ENCODE measurements at places on chromosomes 6 and 20. TPM values are rescaled to one million over a fixed set of nuclear protein-coding genes. Genes with fewer than 3 reads are reported as not detected.

DNA sequence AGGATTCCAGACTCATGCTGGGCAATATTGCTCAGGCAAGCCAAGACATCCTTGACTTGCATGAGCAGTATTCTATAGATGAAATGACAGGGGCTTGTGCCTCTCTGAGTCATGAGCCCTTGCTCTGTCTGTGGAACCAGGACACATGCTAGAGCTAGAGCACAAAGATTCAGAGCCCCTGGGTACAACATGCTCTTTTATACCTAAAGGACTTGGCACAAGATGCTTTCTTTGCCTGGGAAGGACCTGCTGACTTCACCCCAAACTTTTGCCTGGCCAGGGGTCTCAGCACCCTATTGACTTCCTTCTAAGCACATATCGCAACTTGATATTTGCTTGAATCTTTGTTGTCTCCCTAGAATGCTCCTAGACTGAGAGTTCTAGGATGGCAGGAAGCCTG, 27.4 kb downstream of the TGM6 start:
- no peak for DNase-seq

DNA sequence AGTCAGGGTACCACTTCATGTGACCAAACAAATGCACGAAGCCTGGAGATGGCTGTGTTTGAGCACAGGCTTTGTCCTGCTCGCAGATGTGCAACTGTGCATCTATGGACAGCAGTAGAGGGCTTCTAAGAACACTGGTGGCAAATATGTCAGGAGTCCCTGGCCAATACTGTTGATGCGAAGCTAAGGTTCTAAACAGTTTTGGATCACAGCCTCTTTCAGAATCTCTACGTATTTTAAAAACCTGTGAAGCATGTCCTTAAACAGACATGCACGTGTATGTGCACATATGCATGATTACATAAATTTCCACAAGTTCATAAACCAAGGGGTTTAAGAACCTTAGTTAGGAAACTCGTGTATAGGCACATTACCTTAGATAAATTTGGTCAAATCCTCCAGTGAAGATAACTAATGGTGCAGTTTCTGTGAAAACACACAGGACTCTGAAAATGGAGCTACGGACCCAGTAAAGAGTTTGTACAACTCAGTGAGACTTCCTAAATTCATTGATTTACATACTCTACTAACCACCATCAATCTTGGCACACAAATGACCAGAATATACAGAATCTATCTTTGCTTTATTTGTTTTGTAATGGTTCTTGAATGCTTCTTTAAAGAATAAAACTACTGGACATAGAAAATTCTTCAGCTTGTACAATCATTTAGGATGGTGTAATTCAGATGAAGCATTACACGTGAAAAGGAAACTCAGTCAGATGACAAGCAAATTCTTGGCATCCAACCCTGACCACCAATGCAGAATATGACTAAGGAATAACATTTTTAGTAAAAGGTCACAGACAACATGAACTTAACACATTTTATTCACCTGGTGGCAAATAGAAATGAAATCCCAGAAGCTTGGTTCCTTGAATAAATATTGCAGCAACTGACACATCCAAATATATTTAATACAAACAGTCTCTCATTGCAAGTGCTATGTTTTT, 27.4 kb downstream of the KCNQ5 start:
- peak; percentile 85 for DNase-seq

DNA sequence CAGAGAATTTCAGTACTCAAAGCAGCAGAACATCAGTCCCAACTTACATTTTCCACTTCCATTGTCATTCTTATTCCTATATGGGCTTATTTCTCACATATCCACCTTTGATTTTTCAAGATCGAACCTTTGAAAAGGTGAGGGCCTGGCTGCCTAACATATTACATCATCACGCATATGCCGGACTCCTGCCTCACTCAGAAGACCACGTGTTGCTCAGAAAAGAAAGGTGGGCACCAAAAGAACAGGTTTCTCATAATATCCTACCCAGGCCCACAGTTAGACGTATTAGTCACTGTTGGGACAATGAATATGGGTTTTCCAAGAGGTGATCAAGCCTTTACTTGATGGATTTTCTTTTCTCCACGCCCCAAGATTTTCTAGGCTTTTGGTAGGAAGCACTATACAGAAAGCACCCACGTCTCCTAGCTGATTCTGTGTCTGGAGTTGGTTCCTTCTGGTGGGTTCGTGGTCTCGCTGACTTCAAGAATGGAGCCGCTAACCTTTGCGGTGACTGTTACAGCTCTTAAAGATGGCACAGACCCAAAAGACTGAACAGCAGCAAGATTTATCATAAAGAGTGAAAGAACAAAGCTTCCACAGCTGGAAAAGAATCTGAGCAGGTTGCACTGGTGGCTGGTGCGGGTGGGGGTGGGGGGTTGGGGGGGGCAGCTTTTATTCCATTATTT, 168.9 kb downstream of the ATXN1 start:
- no peak for DNase-seq

GRCh38 chr6:155582016-155582991, 126.7 kb upstream of the NOX3 start:
- DNase-seq = no peak

DNA sequence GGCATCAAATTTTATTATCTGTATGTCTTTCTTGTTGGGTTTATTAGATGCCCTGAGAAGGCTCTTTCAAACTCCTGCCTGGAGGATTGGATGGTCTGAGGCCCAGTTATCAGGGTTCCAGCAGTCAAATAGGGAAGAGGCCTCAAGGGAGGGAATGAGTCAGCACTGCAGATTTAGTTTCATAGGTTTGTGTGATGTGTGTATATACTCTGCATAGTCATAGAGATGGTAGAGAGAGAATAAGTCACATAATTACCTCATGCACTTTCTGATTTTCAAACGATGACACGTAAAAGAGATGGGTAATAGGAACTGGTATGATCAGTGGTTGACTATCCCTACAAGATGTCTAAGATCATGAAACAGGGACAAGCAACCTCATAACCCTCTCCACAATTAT, 82.1 kb downstream of the ADAT2 start:
- DNase-seq = peak; percentile 77

Gene POFUT1
- total RNA-seq = 34.2 TPM

- no peak for DNase-seq
These were observed 125.3 kb downstream of the REV3L start for GRCh38 chr6:111357705-111358104.

DNA sequence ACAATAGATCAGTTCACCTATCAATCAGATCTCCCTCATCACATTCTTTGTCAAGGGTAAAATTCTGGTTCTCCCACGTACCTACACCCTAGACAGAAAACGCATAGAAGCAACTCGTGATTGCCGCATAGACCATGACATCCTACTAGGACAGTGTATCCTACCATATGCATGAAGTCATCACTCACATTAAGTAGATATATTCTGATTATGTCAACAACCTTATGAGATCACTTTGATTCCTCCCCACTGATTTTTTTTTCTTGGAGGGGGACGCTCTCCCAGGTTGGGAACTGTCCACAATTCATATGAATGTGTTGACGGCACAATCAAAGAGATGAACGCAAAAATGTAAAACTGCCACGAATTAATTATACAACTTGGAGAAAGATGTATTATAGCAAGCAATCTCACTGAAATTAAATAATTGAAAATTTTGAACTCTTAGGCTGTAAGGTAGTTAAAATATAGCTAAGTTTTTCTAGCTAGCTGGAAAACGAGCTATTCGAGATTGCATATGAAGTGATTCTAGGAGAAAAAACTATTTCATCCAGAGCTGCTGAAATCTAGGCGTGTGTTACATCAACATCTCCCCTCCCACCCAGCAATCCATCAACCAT, 82.5 kb upstream of the CCDC28A start:
- no peak for DNase-seq

- DNase-seq = peak; percentile 23
These were observed 1.2 kb downstream of the MYB start for GRCh38 chr6:135182071-135183001.

- no peak for DNase-seq
These were observed 370.7 kb upstream of the TSHZ2 start for GRCh38 chr20:52601295-52601971.

GRCh38 chr20:59645271-59645670, 40.9 kb downstream of the PHACTR3 start:
- DNase-seq = no peak

Gene TRMT6
- 28.2 TPM for total RNA-seq

- DNase-seq = no peak
These were observed 1.0 kb downstream of the POU3F2 start for GRCh38 chr6:98835149-98836024.

Measured in mammary epithelial cell (primary cell).